ENCODE measurements at places on chromosomes 5 and 9. TPM values are rescaled to one million over a fixed set of nuclear protein-coding genes. Genes with fewer than 3 reads are reported as not detected.

DNA sequence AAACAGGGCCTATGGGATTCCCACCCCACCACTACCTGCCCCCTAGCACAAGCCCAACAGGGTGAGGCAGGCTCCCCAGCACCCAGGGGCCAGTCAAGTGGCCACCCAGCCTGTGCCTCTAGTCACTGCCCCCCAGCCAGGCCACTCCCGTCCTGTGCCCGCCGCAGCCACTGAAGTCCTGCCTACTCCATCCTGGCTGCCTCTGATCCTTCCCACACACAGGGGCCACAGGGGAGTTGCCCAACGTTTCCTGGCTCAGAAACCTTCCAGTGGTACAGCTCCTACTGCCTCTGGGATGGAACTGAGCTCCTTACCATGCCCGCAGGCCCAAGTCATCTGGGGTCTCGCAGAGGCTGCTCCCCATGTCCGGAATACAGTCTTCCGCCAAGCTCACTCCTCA, 70.2 kb upstream of the STXBP1 start:
- peak; percentile 87 for DNase-seq

- DNase-seq, result no peak
Measured at GRCh38 chr5:75690669-75691068, 26.6 kb downstream of the POC5 start.

GRCh38 chr9:117044241-117044640, 357.1 kb downstream of the TRIM32 start:
- no peak for DNase-seq

DNA sequence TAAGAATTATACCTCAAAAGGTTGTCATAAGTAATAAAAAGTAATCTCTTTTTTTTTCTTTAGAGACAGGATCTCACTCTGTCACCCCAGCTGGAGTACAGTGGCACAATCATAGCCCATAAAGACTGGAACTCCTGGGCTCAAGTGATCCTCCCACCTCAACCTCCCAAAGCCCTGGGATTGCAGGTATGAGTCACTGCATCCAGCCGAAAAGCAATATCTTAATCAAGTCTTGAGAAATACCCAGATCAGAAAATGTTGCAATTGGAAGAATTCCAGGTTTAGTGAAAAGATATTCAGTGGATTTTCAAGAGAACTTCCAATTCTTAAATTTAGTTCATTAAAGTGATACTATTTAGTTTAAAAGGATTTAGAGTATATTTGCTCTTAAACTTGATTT, 40.9 kb upstream of the IDNK start:
- peak; percentile 43 for DNase-seq

THG1L gene
- total RNA-seq, result 16.1 TPM
